ENCODE measurements at places on chromosomes 16 and 17. TPM values are rescaled to one million over a fixed set of nuclear protein-coding genes. Genes with fewer than 3 reads are reported as not detected.

GRCh38 chr16:88692861-88693260 lies 6.6 kb upstream of the SNAI3 start:
- DNase-seq: no peak

GRCh38 chr17:78652913-78653312 lies 75.7 kb upstream of the DNAH17 start:
- no peak for DNase-seq

DNA sequence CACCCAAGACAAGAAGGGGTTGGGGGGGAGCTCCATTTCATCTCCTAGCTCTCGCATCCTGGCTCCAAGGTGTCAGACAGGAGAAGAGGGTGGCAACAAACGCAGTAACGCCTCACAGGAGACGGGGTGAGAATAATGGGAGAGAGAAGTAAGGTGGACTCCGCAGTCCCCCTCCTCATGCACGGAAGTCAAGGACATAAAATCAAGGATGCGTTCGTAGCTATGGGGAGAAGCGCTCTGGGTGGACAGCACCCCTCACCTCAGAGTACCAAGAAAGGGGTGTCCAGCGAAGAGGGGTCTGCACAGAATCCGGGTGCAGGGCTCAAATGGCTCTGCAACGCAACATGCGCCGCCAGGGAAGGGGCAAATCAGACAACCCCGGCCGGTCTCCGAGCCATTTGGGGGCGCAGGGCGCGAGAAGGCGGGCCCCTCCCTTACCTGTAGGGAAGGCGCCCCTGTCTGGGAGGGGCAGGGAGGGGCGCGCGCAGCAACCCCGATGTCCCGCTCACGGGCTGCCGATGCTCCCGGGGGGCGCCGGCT lies 555 bp downstream of the HDAC5 start:
- no peak for DNase-seq

Gene TEX14
- not detected for total RNA-seq

All from Daoy (cell line).